ENCODE measurements at places on chromosomes 1 and 21.
A peak's percentile ranks its signal among the peaks of the same experiment; 100 is the strongest.

DNA sequence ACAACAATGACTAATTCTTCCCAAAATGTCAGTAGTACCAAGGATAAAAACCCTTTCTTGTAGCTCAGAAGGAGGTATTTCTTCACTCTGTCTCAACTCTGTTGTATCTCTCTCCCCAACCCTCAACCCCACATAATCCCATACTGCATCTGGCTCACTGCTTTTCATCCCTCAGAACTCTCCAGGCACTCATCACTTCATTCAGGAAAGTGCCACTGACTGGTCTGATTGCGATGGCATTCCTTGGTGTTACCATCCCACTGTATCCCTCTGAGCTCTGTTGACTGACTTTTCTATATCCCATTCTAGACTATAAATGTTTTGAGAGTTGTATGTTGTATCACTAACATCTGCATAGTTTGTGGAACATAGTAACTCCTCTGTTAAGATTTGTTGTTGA lies 483.5 kb upstream of the ADGRL2 start:
- DNase-seq: no peak

GRCh38 chr1:18761948-18762840 lies 97.3 kb downstream of the TAS1R2 start:
- DNase-seq: no peak

GRCh38 chr21:28683982-28684752 lies 308.5 kb downstream of the LTN1 start:
- DNase-seq: peak; percentile 27

DNA sequence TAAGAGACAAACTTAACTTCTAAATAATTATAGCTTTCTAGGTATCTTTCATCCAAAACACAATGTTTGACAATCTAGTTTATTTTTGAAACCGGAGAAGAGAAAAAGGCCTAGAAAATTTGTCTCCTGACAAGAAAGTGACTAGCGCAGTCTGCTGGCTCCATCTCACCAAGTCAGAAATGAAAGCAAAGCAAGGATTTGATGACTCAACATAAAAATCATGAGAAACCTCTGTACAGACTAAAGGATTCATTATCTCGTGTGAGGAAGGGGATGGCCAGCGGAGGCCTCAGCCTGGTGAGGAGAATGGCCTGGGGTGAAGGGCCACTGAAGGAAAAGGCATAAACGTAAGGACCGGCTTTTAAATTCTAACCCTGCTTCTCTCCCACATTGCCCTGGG lies 20.0 kb upstream of the TSNAX start:
- DNase-seq: no peak

DNA sequence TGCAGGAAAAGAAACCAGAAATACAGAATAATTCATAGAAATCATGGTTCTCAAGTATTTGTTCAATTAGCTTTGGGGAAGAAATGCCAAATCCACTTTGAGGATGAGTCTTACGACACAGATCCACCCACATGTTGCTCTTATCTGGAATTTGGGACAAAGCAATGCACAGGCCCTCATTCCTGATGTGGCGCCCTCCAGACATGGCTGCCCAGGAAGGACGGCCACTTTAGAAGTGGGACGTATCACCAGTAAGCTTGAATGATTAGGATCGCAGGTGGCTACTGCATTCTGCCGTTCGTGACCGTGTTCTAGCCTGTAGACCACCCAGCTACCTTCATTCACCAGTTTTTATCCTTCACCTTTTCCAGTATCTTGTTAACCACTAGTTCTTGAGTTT lies 20.1 kb upstream of the NCMAP start:
- no peak for DNase-seq

GRCh38 chr1:188670837-188671236 lies 1806.8 kb downstream of the BRINP3 start:
- no peak for DNase-seq
